ENCODE measurements at places on chromosomes 13 and 19.

DNA sequence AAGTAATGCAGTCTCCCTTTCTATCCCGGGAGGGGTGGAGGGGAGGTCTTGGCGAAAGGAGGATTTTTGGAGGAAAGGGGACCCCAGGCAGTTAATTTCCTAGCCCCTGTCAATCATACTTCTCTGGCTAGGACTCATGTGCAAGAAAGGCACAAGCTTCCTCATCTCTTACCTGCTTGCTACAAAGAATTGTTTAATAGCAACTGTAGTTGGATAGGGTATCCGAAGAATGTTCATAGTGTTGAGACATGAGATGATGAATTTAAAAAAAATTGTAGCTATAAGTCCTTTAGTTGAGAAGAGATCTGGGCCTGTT is 525 bp downstream of the BORA start:
- no peak for DNase-seq

- no peak for DNase-seq
Observed at GRCh38 chr19:45177817-45178261, at the start of gene TRAPPC6A. Gene TRAPPC6A (minus strand): TSS chr19:45178237. CDS start chr19:45178218, 19 bp downstream.

- no peak for DNase-seq
Observed at GRCh38 chr13:104043184-104043583, 977.0 kb upstream of the SLC10A2 start.

DNA sequence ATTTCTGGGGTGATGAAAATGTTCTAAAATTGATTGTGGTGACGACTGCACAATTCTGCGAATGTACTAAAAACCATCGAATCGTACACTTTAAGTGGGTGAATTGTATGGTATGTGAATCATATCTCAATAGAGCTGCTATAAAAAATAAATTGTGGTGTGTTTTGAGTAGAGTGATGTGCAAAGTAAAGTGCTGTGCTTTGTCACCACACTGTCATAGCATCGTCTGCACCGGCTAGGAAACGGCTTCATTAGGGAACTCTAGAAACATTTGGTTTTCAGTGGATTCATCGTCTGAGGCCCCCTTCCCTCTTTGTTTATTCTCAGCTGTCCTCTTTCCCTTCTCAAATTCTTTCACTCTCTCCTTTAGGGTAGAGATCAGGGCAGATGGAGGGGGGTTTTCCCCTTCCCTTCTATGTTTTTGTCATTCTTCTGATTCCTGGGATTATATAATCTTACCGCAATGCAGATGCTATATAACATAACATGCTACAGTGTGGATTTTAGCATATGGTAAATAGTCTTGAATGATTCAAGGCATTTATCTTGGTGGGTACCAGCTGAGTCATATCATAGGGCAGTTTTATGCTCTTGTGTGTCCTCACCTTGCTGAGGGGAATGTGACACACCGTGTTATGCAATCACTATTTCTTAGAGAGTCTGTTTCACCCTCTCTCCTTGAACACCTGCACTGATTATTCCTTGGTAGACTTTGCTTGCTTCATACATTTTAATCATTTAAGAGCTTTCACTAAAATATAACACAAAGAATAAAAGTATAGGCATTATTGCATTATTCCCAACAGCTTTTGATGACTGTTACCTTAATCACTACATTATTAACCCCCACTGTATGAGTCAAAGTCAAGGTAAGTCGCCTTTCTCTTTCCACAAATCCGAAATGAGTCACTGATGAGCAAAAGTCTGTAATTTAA is 239.4 kb downstream of the DCLK1 start:
- DNase-seq, result no peak

GRCh38 chr19:30084390-30084819 is 142.4 kb downstream of the URI1 start:
- DNase-seq, result no peak

GRCh38 chr13:112140366-112140765 is 73.4 kb downstream of the SOX1 start:
- no peak for DNase-seq

DNA sequence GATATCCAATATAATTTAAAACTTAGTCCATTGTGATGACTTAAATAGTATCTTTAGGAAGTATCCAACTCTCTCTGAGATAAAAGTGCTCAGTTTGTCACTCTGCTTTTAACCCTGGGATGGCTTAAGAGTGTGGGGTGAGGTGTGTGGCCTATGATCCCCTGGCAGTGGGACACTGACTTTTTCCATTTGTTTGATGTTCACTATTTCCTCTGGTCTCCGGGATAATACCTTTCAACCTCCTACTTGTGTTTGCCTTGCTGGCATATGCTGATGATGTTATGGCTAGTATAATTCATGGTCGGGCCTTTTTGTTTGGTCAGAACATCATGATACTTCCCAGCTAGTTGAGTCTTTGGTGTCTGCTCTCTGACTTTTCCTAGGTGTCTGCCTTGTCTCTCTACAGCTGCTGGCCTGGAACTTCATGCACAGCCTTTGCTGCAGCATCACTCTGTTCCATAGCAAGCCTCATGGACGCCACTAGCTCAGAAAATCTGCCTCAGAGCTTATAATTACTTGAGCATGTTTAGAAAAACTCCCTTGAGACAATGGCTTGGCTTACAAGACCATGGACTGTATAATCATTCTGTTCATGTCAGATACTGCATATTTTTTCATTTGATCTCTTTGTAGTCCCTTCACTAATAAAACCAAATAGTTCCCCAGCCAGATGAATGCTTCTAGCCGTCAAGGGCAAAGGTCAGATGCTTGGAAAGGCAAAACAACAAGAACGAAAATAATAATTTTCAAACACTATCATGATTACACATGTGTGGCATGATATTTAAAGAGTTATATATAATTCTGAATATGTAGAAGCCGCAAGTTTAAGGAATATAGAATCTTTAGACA is 75.2 kb downstream of the WDFY2 start:
- DNase-seq, result no peak

- no peak for DNase-seq
Observed at GRCh38 chr19:38806371-38806770, 6.4 kb downstream of the LGALS4 start.

DNA sequence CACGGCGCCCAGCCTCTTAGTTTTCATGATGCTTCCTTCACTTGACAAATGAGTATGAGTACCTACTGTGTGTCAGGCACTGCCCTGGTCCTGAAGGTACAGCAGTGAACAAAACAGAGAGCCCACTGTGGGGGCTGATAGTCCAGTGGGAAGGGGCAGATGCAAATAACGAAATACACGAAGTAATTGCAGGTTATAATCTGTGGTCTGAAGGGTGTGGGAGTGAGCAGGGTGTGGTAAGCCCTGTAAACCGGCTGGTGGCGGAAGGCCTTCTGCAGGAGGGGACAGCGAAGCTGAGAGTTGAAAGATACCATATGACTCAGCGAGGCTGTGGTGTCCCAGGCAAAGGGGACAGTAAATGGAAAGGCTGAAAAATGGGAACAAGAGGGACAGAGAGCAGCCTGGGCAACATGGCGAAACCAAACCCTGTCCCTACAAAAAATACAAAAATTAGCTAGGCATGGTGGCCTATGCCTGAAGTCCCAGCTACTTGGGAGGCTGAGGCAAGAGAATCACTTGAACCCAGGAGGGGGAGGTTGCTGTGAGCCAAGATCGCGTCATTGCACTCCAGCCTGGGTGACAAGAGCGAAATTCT is 60.5 kb downstream of the MAP4K1 start:
- DNase-seq, result no peak

GRCh38 chr19:33484226-33484774 is 37.3 kb downstream of the PEPD start:
- no peak for DNase-seq

- DNase-seq, result no peak
Observed at GRCh38 chr13:27631665-27632064, 10.0 kb downstream of the POLR1D start.

DNA sequence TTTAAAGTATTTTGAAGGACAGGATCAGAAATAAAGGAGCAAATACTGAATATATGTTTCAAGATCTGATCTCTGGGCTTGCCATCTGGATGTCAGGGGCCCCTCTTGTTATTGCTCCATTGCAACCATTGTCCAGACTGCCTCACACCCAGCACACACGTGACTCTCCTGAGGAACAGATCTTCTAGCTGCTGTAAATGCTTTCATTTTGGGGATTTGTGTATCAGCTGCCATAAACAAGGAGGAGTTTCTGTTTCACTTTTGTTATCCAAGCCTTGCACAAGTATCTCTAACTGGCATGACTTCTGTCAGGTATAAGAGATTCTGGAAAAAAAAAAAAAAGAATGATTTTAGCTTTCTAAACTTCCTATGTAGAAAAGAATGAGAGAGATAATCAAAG is 1624.1 kb upstream of the PRR20A start:
- no peak for DNase-seq

- no peak for DNase-seq
Observed at GRCh38 chr19:10045371-10045770, 32.1 kb downstream of the RDH8 start.

- DNase-seq, result no peak
Observed at GRCh38 chr19:19109601-19110000, 28.7 kb downstream of the TMEM161A start.

GRCh38 chr19:31961667-31962066 is 383.7 kb upstream of the ZNF507 start:
- DNase-seq, result no peak

Measured in stimulated activated CD4-positive, alpha-beta T cell treated with anti-CD3 and anti-CD28 coated beads, Interleukin-12 subunit alpha, Interleukin-12 subunit beta, amount 100 ng/mL, for 48 hours (primary cell).